GM12864 (cell line): ENCODE measurements at places on chromosomes 7 and 10.

DNA sequence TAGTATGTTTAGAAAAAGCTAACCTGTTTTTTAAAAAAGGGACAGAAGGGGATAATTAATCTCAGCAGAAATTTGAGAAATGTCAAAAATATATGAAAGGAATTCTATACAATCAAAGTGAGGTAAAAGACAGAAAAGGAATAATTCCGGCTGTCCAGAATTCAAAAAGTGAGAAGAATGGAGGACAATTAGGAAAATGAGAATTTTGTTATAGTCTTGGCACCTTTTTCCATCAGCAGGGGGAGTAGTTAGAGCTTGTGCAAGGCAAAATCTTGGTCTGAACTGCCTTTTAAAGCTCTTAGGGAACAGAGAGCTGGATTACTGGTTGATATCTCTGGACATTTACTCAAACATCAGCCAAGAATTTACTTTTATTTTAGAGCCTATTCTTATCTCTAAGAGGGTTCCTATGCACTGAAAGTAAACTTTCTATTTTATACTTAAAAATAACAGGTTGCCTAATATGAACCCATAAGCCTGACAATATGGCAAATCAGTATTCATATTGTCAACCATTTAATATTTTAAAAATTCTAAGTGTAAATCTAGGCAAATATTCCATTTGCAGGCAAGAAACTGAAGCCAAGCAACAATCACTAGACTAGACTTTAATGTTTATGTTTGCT lies 185.6 kb downstream of the ANK3 start:
- no peak for DNase-seq

GRCh38 chr10:35517431-35518181 lies 87.5 kb upstream of the GJD4 start:
- DNase-seq: no peak

- DNase-seq: no peak
These were observed 37.5 kb downstream of the CNNM1 start for GRCh38 chr10:99366666-99367065.

DNA sequence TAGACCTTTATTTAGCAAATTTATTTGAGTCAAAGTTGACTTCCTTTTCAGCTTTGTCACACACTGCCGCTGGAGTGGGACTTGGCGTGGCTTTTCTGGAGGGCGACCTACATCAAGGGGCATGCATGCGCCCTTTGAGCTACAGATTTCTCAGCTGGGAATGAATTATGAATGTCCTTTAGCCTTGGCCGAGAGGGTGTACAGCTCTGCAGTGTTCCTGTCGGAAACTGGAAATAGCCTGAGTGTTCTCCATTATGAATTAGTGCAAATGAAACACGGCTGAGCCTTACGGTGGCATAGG lies 79.7 kb downstream of the GLRX3 start:
- DNase-seq: no peak

DNA sequence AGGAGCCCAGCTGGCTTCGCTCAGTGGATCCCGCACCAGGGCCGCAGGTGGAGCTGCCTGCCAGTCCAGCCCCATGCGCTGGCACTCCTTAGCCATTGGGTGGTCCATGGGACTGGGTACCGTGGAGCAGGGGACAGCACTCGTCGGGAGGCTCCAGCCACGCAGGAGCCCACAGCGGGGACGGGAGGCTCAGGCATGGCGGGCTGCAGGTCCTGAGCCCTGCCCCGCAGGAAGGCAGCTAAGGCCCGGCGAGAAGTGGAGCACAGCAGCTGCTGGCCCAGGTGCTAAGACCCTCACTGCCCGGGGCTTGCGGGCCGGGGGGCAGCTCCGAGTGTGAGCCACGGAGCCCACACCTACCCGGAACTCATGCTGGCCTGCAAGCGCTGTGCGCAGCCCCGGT lies 25.9 kb upstream of the AKR1C1 start:
- no peak for DNase-seq

- DNase-seq: no peak
These were observed 38.5 kb downstream of the MTURN start for GRCh38 chr7:30173058-30173897.

DNA sequence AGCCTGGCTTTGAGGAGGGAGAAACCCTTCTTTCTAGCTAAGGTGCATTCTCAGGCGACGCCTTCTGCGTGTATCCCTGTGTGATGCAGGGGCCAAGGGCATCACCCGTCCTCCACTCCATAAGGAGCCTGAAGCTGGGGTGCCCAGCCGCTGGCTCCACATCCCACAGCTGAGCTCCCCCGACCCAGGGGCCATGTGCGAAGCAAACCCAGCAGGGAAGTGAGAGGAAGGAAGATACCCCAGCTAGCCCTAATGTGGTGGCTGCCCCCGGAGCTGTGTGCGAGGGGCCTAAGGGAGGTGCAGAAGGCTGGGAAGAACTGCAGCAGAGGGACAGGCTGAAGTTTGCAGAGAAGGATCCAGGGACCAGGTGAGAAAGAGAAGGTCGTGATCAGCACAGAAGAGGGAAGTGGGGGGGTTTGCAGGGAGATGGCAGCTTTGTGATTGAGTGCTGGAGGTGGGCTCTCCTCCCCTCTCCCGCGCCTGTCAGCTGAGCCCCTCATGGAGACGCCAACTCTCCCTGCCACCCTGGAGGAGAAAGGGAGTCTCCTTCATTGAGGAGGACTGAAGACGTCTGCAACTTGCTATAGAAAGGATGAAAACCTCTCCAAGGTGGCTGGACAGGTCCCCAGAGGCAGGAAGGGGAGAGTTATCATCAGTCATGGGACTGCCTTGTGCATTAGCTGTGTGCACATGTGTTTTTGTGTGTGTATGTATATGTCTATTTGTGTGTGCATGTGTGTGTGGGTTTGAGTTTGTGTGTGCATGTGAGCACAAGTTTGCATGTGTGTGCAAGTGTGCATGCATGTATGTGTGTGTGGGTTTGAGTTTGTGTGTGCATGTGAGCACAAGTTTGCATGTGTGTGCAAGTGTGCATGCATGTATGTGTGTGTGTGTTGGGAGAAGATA lies 3.5 kb upstream of the CALML5 start:
- no peak for DNase-seq

DNA sequence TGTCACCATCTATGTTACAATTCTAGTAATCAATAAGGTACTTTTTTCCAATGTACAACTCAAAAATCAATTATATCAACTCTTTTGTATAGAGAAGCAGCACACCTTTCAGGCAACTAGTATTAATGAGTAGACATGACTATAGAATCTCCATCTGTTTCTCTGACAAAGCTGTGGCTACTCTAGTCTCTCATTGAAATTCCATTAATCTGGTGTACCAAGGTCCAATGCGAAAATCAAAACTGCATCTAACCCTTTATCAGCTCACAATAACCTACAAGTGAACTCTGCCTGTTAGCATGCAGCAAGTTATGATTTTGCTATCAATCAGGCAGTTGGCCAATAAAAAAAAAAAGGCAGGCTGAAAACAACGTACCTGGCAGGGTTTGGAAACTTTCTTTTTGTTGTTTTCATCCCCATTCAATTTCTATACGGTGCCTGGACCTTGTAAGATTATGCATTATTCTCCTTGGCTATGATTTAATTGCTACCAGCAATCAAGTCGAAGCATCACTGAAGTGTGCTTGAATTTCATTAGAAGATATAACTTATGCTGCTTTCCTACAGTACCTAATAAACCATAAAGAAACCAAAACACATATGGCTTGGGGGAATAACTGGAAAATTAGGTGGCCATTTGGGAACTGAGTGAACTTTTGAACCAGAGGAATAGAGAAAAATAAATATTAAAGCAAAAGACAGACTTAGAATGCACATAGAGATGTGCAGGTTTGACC lies 23.2 kb downstream of the SKAP2 start:
- no peak for DNase-seq

DNA sequence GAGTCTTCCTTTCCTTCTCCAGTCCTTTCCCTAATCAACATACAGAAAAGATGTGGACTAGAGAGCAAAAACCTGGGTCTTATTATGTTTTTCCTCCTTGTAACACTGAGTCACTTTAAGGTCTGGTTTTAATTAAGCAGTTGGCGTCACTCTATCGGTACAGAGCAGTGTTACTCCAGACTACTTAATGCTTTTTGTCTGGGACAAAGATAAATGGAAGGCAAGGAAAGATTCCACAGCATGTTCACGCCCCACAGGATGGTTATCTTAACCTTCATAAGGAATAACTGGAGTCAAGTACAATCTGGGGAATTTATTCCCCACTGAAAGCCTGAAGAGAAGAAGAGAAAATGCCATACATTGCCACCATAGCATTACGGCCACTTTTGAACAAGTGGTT lies 145.7 kb downstream of the ELAPOR2 start:
- DNase-seq: no peak

DNA sequence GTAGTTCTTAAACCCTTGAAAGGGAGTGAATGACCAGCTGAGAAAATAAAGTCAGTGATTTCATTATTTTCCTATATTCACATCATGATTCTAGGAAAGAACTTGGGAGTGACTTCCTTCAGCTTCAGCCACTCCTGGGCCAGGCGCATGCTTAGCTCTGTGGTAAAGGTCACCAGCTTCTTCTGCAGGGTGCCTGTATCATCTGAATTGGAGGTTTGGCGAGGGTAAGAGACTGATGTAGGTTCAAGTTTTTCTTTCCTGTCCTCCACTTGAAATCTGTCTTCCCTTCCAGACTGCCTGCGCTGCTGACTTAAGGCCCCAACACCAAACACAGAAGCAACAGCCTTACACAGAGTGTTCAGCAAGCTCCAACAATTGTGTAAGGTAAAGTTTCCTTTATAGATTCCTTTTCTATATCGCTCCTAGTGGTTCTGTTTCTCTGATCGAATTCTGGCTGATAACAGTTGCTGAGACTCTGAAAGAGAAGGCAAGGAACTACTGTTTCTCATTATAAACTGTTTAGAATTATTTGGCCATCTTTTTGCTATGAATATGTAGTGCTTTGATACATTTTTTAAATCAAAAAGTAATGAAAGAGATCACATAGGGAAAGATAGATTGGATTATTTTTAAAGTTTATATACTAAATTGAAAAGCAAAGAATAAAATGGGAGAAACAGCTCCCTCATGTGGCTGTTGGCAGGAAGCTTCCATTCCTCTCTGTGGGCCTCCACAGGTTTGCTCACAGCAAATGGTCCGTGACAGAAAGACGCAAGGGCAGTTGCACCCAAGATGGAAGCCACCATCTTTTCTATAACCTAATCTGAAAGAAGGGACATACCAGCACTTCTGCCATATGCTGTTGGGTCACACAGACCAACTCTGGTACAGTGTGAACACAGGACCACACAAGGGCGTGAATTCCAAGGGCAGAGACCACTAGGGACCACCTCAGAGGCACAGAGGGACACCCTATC lies 14.0 kb downstream of the GATAD1 start:
- DNase-seq: peak; percentile 7

- no peak for DNase-seq
These were observed 43.5 kb upstream of the NKX6-2 start for GRCh38 chr10:132829403-132829802.

- no peak for DNase-seq
These were observed 54.6 kb downstream of the TEX36 start for GRCh38 chr10:125628104-125629049.

DNA sequence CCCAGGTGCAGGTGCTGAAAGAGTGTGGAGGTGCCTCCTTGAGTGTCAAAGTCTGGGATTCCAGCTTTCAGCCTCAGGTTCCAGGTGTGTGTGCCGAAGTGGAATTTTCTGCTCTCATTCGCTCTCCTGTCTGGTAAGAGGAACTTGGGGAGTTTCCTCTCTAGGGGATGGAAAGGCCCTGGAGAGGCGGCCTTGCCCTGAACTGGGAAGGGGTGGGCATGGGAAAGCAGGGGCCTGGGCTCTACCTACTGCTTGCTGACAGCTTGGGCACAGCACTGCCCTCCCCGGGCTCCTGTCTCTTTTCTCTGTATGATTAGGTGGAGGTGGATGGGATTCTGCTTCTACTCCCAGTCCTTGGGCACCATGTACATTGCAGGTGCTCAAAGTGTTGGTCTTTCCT lies 192.8 kb downstream of the ZNF716 start:
- DNase-seq: no peak

- DNase-seq: no peak
These were observed 31.7 kb downstream of the TRDMT1 start for GRCh38 chr10:17169803-17170202.

GRCh38 chr10:122499491-122499941 lies 38.2 kb downstream of the HTRA1 start:
- no peak for DNase-seq

DNA sequence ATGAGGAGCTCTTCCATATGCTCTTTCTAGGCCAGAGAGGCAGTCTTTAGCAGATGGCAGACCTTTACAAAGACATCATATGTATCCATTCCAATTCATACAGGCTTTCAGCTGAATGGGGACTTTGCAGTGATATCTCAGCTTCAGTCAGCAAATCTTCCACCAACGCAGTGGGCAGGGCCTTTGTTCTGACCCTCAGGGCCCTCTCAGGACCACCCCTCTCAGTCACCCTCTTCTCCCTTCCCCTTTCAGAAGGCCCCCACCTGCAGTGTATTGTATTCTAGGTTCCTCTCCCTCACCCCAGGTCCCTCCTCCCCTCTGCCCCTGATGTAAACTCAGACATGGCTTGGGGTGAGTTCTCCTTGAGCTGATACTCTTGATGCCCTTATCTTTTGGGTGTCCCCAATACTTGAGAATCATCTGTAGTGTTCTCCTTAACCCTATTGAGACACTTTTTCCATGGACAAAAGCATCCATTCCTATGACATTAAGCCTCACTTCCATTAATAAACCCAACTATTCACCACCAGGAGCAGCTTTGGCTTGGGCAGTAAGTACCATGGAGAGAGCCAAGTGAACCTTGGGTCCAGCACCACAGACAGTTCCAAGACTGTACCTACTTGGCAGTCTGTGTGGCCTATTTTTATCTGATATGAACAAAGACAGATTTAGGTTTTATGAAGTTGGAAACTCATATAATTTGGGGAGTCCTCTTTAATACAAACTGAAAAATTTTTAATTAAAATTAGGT lies 62.7 kb downstream of the ADCYAP1R1 start:
- no peak for DNase-seq

DNA sequence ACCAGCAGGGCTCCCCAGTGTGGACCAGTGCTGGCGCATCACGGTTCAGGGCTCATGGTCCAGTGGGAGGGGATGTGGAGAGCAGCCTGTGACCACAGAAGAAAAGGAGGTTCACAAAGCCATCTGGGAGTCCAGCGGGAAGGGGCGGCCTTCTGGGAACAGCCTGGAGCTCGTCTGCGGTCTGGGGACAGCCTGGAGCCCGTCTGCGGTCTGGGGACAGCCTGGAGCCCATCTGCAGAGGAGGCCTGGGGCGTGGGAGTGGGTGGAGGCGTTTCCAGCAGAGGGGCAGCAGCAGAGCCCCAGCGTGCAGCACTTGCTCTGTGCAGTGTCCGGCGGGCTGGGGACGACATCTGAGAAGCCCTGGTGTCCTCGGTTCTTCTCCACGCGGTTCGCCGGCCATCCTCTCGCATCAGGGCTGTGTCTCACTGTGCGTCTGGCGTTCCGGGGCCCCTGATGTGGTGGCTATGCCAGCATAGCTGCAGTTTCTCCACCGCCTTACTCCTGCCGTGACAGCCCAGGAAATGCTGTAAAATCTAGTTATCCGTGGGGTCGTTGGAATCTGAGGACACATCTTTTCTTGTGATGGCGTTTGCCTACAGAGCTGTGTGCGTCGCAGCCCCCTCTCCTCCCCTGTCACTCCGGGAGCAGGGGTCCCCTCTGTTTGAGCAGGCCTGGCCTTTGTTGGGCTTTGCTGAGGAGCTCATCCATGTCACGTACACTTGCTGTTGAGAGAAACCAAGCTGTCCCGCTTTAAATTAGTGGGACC lies 104.6 kb downstream of the INPP5A start:
- no peak for DNase-seq

GRCh38 chr7:2774935-2775334 lies 69.2 kb downstream of the GNA12 start:
- DNase-seq: no peak
